ENCODE measurements at places on chromosomes 7 and 10.
A peak's percentile ranks its signal among the peaks of the same experiment; 100 is the strongest.

DNA sequence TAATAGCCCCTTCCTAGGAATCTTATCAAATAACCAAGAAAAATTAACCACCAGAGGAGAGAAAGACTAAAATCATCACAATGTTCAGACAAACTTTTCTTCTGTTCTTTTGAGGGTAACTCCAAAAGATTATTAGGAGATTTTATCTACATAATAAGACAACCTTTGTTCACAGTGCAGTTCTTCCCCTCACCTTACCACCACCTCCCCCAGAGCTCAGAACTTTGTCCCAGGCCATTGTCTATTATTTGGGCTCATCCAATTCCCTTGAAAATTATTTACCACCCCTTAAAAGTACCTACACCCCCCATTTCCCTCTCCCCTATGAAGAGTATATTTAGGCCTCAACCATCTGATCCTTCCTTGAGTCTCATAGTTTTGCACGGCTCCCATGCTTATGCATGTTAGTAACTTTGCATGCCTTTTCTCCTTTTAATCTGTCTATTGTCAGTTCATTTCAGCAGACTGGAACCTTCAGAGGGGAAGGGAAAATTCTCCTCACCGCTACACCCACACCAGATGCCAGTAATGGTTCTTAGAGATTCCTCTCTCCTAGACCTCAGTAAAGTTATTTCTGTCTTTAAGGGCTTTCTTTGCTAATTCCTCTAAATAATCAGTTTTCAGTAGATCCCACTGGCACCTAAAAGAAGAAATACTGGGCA, 234.9 kb downstream of the SKIDA1 start:
- no peak for DNase-seq

DNA sequence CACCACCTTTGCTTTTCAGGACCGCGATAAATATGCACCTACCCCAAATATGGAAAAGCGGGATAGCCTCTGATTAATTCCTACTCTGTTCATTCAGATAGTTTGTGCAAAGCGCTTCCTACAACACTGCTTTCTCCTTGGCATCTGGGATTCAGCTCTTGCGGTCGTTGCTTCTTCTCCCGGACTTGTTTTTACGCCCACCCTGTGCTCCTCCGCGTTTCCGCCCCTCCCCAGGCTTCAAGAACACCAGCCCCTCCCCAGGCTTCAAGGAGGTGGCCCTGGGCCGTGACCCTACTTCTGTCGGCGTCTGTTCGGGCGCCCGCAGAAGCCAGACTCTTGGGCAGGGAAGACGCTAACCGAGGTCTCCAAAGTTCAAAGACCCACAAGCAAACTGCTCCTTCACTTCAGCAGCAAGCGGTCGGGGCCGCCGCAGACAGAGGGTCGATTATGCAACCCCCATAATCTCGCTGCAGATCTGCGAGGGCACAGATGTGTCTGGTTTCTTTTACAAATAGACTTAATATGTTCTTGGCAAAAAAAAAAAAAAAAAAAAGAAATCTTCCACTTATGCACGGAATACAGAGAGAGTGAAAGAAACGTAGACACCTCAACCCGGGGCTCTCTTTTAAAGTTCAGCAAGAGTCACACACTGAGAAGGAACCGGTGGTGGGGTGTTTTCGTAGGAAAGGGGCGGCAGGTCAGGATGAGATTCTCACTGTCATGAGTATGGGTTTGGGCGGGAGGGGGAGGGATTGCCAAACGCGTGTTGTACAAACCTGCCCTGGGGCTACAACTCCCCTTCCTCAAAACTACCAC, 1.9 kb downstream of the DLX5 start:
- peak; percentile 57 for DNase-seq

- peak; percentile 54 for DNase-seq
Measured at GRCh38 chr7:96415293-96415940, 93.5 kb upstream of the SLC25A13 start.

DNA sequence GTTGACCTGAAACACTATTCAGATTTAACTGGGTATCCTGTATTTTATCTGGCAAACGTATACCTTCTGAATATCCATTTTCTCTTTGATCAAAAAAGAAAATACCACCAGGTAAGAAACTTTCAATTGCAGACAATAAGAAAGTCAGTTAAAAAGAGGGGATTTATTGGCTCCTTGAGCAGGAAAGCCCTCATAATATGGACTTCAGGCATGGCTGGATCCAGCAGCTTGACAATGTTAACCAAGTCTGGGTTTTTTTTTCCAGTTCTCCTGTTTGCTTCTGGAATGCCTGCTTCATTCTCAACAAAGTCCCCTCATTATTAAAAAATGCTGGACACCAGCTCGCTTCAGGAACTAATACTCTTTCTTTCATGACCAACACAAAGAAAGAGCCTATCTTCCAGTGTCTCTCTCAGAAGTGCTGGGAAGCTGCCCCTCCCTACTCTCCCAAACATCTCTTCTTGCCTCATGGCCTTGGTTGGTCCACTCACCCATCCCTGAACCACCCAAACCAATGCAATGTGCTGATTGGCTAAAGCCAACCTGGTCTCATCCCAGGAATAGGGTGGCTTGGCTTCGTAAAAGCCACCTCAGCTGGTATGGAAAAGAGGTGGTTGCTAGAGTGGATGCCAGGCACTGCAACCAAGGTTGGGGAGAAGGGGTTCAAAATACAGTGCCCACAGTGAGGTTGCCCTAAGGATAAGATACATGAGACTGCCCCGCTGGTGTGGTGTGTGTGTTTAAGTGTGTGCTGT, 30.6 kb upstream of the WDFY4 start:
- DNase-seq = no peak

GRCh38 chr7:28018020-28018419, 162.6 kb downstream of the JAZF1 start:
- DNase-seq = no peak

DNA sequence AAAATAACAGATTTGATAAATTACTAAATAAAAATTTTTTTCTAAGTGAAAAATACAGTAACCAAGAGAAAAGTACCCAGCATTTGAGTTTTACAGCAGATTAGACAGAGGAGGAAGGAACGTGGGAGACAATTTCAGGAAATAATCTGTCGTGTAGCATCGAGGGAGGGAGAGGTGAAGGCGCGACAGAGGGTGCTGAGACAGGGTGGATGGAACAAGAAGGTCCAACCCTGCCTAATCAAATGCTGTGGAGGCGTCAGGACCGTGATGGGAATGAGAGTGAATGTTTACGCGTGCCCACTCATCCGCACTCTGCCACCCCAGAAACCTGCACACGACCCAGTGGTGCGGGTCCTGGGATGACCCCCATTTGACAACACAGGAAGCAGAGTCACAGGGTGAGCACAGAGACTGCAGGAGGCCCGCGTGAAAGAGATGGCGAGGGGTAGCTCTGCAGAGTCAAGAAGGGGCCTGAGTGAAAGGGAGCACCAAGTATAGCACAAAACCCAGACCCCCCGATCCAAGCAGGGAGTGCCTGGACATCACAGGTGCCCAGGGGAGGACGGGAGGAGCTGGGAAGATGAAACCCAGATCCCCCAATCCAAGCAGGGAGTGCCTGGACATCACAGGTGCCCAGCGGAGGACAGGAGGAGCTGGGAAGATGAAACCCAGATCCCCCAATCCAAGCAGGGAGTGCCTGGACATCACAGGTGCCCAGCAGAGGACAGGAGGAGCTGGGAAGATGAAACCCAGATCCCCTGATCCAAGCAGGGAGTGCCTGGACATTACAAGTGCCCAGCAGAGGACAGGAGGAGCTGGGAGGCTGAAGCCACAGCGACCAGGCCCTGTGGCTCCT, 558.9 kb downstream of the DNAJB6 start:
- DNase-seq = no peak

- DNase-seq = peak; percentile 60
Measured at GRCh38 chr7:94395141-94396036, 694 bp downstream of the COL1A2 start.

- no peak for DNase-seq
Measured at GRCh38 chr10:58157076-58157766, 110.5 kb downstream of the IPMK start.

GRCh38 chr7:158633055-158633956, 45.7 kb upstream of the PTPRN2 start:
- DNase-seq = no peak

- no peak for DNase-seq
Measured at GRCh38 chr10:88964869-88965415, 12.4 kb upstream of the ACTA2 start.

DNA sequence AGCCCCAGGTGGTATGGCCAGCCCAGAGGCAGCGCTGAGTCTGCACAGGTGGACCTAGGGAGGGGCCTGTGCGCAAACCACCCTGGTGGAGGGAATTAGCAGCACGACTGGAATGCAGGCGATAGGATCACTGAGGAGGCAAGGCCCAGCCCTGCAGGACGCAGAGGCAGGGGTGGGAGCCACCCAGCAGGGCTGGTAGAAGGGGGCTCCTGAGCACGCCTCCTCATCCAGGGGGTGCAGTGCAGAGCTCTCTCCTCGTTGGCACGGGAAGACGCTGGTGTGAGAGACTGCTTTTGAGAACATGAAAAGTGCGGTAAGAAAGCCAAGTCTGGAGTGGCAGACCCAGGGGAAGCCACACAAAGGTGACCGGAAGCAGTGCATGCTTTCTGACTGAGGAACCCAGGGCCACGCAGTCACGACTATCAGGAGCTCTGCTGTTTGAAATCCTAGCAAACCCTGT, 6.0 kb downstream of the FXYD4 start:
- peak; percentile 70 for DNase-seq

GRCh38 chr10:94005050-94005449, 11.3 kb downstream of the PLCE1 start:
- no peak for DNase-seq

DNA sequence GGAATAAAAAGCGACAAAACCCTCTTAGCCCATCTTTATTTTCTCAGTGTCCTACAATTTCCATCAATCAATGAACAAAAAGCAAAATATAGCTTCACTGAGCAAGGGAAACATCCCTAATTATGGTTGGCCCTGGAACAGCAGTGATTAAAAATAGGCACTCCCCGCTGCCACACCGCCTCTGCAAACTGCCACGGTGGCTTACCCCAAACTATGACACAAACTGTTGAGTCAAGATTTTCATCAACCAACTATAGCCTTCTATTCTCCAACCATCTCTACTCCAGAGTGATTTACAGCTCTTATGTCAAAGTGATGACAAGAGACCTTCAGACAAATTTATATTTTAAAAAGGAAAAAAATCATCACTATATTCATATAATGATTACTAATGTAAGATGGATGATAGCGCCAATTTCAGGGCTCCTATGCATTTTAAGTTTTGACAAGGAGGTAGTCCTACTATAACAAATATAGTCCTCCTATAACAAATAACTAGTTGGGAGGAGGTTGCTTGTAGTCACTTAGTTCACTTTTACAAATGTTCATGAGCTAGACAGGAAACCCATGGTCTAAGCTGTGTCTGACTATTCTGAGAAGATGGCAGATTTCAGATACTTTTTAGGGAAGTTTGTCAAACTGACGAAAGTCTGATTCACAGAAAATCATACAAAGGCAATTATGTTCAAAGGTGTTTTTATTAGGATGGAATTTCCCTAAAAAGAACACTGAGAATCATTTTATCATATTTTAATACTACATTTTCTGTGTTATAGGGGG, 26.3 kb downstream of the DENND11 start:
- no peak for DNase-seq

DNA sequence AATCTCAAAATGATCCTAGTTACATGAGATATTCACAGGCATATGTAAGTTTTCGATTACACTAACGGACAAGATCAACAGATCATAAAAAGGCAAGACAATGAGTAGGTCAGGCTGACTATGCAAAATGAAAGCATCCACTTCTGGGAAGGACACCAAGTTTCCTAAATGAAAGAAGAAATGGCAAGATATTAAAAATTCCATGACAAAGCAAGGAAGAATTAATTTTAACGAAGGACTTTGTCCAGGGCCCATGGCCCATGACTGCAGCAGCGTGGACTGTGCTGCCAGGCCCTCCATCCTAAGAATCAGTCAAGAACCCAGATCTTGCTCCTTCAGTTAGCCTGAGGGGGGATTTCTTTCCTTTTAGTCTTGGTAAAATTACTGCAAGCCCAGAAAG, 182.4 kb upstream of the FRMD4A start:
- DNase-seq = no peak

DNA sequence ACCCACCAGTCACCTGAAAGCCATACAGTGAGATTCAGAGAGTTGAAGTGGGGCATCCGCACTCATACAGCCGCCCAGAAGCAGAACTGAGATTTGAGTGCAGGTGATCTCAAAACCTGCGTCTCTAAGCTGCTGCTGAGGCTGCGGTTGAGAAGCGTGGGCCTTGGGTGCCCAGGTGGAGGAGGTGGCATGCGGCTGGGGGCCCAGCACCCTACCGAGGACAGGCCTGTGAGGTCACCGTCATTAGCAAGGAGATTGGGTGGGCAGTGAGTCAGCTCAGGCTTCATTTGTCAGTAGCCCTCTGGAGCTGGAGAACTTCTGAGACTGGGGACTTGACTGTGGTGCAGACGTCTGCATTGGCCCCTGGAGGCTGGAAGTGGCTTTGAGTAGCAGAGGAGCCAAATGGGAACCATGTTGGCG, 29.8 kb downstream of the ZMIZ1 start:
- DNase-seq = no peak

GRCh38 chr10:4776234-4776638, 49.8 kb upstream of the AKR1E2 start:
- DNase-seq = no peak

All from ecto neural progenitor cell (in vitro differentiated cells).